ENCODE measurements at places on chromosomes 2 and 18.

- no peak for DNase-seq
These were observed 21.0 kb upstream of the SANBR start for GRCh38 chr2:61044636-61045035.

GRCh38 chr2:241314226-241315092, 1.0 kb downstream of the HDLBP start:
- no peak for DNase-seq

DNA sequence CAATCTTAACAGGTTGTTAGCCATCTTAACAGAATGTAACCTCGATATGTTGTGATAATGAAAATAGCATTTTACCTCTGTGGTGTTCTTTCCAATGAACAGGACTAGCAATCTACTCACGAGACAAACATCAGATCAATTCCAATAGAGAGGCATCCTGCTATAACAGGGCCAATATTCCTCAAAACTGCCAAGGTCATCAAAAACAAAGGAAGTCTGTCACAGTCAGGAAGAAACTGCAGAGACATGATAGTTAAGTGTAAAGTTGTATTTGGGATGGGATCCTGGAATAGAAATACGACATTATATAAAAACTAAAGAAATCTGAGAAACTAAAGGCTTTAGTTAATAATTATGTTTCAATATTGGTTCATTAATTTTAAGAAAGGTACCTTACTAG, 588.9 kb upstream of the NETO1 start:
- no peak for DNase-seq

DNA sequence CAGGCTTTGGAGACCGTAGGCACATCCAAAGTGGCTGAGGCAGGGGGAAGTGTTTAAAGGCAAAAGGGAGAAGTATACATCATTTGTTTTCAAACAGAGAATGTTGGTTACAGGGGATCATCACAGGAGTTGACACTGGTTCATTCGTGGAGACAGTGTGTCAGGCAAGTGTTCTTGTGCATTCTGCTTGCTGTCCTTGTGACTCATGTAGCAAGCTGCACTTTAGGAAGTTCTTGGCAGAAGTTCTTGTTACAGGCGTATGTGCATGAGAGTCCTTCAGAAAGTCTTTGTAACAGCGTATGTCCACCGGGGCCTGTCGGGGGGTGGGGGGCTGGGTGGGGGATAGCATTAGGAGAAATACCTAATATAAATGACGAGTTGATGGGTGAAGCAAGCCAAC, 36.5 kb upstream of the B4GALT6 start:
- DNase-seq, result no peak

GRCh38 chr2:202161151-202161835, 77.1 kb downstream of the SUMO1 start:
- no peak for DNase-seq

DNA sequence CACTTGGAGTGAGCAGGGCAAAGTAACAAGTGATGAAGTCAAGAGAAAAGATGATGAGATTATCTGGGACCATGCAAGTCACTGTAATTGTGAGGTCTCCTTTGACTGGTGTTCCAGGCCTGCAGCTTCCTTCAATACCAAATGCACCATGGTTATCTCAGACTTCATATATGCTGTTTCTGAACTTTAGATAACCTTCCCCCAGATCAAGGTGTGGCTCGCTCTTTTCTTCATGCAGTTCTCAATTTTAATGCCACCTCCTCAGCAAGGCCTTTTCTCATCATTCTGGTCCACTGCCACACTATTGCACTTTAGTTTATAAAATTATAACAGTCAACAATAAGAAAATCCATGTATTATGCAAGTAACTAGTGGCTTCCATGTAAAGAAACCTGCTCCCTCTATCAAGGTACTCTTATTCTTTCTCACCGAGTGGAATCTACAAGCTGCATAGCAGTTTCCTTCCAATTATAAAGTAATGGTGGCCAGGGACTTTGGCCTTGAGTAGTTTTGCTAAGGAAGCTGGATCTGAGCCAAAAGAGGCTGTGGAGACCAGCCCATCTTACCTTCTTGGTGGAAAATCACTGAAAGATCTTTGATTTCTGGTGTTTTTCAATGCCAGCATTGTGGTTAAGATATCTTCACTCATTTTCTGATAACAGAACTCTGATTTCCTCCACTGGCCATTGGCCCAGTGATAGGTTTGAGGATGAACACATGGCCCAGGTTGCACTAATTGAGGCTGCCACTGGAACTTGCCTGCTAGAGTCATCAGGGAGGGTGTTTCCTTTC, 113.6 kb downstream of the KCNE4 start:
- DNase-seq, result no peak

GRCh38 chr2:17252258-17252657, 266.0 kb downstream of the RAD51AP2 start:
- DNase-seq, result no peak

- DNase-seq, result no peak
These were observed 108.2 kb upstream of the ERBB4 start for GRCh38 chr2:212646698-212647366.

DNA sequence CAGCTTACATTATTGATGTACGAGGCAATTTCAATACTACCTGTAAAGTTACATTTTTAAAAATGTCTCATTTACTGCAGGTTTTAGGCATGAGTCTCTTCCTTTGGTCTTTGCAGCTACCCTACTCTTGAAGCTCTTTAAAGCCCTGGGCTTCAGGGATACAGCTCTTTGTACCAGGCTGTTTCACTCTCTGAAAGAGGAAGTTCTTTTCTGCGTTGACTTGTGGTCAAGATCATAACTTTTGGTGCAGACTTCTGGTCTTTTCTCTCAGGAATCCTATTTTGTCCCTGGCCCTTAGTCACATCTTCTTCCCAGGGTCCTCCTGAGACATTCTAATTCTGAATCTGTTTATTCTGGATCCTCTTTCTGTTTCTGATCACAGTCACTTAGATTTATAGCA, 16.6 kb upstream of the HRH4 start:
- DNase-seq, result no peak
